Calu3 (cell line): ENCODE measurements at places on chromosomes 7 and 10. TPM values are rescaled to one million over a fixed set of nuclear protein-coding genes. Genes with fewer than 3 reads are reported as not detected.

ASAH2 gene
- 3.3 and 3.9 TPM in 2 replicates for total RNA-seq

PSD gene
- 0.34 and 0.35 TPM in 2 replicates for total RNA-seq

LIPF gene
- total RNA-seq: not detected in 2 replicates

FEZF1 gene
- 0.22 TPM in 1 of 2 replicates, not detected in the other for total RNA-seq

COL28A1 gene
- total RNA-seq: 1.3 and 3.2 TPM in 2 replicates

KCNMA1 gene
- 0.45 and 0.59 TPM in 2 replicates for total RNA-seq

TWIST1 gene
- 2.4 and 2.9 TPM in 2 replicates for total RNA-seq

MEST gene
- total RNA-seq: 62.6 and 76.1 TPM in 2 replicates

RBP3 gene
- not detected in 2 replicates for total RNA-seq

TAS2R38 gene
- total RNA-seq: 0.34 TPM in 1 of 2 replicates, not detected in the other

- DNase-seq: no peak
- H3K4me1 ChIP-seq: peaks cover 5% of the 10 kb centered on the region
- peaks cover 41% of the 10 kb centered on the region for H3K27me3 ChIP-seq
- H3K36me3 ChIP-seq: peaks cover 32% of the 10 kb centered on the region
- no peak overlapping the region for H3K4me3 ChIP-seq
Observed at GRCh38 chr10:21522631-21523406, 2.7 kb downstream of the SKIDA1 start.

DNA sequence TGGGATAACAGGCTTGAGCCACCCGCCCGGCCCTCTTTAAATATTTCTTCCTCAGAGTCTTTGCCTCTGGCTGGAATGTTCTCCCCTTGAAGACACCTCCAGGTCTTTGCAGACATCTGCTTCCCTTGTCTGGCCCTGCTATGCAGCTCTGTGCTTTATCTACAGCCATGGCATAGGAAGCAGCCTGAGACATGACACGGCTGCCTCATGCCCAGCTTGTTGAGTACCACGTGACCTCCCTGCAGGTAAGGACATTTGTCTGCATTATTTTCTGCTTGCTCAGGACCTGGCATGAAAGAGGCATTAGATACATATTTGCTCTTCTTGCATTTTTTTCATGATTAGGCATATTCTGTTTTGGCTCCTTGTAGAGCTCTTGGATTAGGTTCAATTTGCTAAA is 113.8 kb upstream of the KLF6 start:
- H3K4me1 ChIP-seq: peaks cover 62% of the 10 kb centered on the region
- DNase-seq: peak; percentile 58
- no peaks in the 10 kb centered on the region for H3K27me3 ChIP-seq
- H3K36me3 ChIP-seq: no peaks in the 10 kb centered on the region

DNA sequence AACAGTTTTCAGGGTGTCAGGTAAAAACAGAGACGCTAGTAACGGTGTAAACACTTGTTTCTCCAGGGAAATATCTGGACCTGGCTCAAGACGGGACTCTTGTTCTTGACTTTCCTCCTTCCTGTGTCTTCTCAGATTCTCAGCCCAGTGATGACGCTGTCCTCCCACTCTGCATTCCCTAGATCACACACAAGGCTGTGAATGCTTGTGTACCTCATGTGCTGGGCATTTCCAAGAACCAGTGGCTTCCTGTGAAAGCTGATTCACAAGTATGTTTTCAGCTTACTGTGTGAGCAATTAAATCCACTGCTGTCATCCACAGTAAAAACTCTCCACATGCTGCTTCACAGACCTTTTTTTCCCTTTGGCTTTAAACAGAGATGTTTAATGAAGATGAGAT is 193.8 kb upstream of the DPP6 start:
- peaks cover 5% of the 10 kb centered on the region for H3K36me3 ChIP-seq
- no peak overlapping the region for H3K4me3 ChIP-seq

DNA sequence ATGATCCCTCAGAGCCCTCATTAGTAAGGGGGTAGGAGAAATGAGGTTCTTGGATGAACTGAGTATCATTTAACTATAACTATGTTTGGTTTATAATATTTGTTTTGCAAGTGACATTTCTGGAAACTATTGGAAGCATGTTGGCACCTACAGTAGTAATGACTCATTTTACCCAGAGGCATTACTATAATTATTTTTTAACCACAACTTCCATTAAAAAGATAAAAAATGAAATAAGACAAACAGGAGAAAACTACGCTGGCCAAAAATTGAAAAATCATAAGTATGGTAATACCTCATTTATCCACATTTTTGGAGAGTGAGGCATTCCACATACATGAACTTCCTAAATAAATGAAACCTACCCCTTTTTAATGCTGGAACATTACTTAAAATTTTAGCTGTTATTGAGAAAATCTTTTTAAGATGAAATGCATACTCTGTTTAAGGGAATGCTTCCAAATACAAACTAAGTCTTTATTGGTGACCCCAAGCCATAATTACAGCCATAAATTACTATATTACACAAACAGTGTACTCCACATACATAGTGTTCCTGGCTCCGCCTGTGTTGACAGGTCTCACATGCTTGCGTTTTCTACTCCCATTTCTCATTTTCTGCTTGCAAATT is 84.6 kb upstream of the CAPZA2 start:
- peak overlapping the region; percentile 92 for H3K27ac ChIP-seq
- H3K4me1 ChIP-seq: peaks cover 88% of the 10 kb centered on the region
- no peaks in the 10 kb centered on the region for H3K27me3 ChIP-seq
- DNase-seq: no peak
- peak overlapping the region; percentile 20 for H3K4me3 ChIP-seq

- DNase-seq: no peak
- H3K27me3 ChIP-seq: peaks cover 46% of the 10 kb centered on the region
- no peaks in the 10 kb centered on the region for H3K4me1 ChIP-seq
- no peak overlapping the region for H3K27ac ChIP-seq
- H3K36me3 ChIP-seq: no peaks in the 10 kb centered on the region
- no peak overlapping the region for H3K4me3 ChIP-seq
Observed at GRCh38 chr7:35268953-35269352, 15.1 kb upstream of the TBX20 start.

- no peaks in the 10 kb centered on the region for H3K4me1 ChIP-seq
- no peak for DNase-seq
- peaks cover 8% of the 10 kb centered on the region for H3K27me3 ChIP-seq
Observed at GRCh38 chr7:100901921-100902332, 6.2 kb upstream of the ACHE start.

DNA sequence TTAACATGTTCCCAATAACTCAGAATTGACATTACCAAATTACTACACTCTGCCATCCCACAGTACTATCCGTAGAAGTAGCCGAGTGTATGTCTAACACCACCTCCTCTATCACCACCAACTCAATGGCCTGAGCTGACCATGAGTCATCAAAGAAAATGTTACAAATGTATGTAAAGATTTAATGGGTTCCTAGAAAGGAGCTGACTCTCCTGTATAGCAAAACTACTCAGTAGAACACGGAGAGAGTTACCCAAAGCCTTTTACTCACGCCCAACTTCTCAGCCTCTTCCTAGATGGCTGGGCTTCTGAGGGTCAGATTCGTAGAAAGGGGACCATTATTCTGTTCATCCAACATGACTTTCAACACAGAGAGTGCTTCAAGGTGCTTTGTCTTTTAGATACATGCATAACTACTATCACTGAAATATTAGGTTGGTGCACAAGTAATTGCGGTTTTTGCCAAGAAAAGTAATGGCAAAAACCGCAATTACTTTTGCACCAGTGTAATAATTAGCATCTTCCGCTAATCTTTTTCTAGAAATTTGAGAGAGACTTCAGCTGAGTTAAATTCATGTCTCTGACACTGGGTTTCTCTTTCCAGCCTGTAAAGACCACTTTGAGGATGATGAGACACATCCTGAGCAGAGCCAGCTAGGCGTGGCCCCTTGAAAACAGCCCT is 24.0 kb upstream of the NANOS1 start:
- no peak for DNase-seq
- peaks cover 11% of the 10 kb centered on the region for H3K4me1 ChIP-seq
- peaks cover 4% of the 10 kb centered on the region for H3K36me3 ChIP-seq
- H3K27me3 ChIP-seq: no peaks in the 10 kb centered on the region
- H3K4me3 ChIP-seq: no peak overlapping the region

DNA sequence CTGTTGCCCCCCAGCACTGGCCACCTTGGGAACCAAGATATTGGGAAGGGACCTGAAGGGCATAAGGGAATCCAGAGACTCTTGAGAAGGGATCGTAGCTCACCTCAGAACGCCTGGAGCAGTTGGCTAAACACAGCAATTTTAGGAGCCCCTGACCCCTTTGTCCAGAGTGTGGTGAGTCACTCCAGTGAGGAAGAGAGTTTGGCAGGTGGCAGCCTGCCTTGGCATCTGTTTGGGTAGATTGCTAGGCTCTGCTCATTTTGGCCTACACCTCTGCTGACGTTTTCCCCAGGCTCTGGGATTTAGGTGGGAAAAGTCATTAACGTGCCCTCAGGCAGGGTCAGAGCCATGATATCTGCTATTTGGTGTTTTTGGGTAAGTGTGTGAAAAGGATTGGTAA is 100.6 kb downstream of the GRB10 start:
- H3K4me3 ChIP-seq: no peak overlapping the region
- DNase-seq: no peak
- H3K27me3 ChIP-seq: no peaks in the 10 kb centered on the region
- H3K36me3 ChIP-seq: peaks cover 9% of the 10 kb centered on the region

- peaks cover 86% of the 10 kb centered on the region for H3K27me3 ChIP-seq
- H3K27ac ChIP-seq: no peak overlapping the region
- no peak for DNase-seq
- no peaks in the 10 kb centered on the region for H3K36me3 ChIP-seq
Observed at GRCh38 chr7:54672519-54672918, 86.5 kb downstream of the SEC61G start.

GRCh38 chr7:88057655-88058054 is 123.6 kb downstream of the ADAM22 start:
- DNase-seq: no peak
- H3K4me3 ChIP-seq: no peak overlapping the region
- H3K27me3 ChIP-seq: no peaks in the 10 kb centered on the region
- no peaks in the 10 kb centered on the region for H3K4me1 ChIP-seq
- H3K36me3 ChIP-seq: no peaks in the 10 kb centered on the region

GRCh38 chr10:77251297-77252013 is 386.2 kb downstream of the KCNMA1 start:
- no peaks in the 10 kb centered on the region for H3K36me3 ChIP-seq
- no peak overlapping the region for H3K27ac ChIP-seq
- DNase-seq: peak; percentile 62
- H3K4me3 ChIP-seq: no peak overlapping the region

DNA sequence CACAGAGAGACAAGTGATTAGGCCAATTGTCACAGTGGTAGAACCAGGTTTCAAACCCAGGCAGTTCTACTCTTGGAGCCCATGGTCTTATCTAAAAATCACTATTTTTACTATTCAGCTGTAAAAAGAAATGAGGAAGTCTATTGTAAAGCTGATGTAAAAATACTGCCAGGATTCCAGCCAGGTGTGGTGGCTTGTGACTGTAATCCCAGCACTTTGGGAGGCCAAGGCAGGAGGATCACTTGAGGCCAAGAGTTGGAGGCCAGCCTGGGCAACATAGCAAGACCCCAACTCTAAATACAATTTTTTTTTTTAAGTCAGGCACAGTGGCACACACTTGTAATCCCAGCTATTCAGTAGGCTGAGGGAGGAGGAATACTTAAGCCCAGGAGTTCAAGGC is 40.4 kb downstream of the HIP1 start:
- H3K27ac ChIP-seq: no peak overlapping the region
- H3K4me1 ChIP-seq: no peaks in the 10 kb centered on the region
- no peaks in the 10 kb centered on the region for H3K27me3 ChIP-seq
- H3K4me3 ChIP-seq: no peak overlapping the region

- peaks cover 43% of the 10 kb centered on the region for H3K4me1 ChIP-seq
- H3K36me3 ChIP-seq: peaks cover 9% of the 10 kb centered on the region
- no peak overlapping the region for H3K4me3 ChIP-seq
- no peaks in the 10 kb centered on the region for H3K27me3 ChIP-seq
Observed at GRCh38 chr7:29605671-29606070, 42.0 kb downstream of the PRR15 start.

DNA sequence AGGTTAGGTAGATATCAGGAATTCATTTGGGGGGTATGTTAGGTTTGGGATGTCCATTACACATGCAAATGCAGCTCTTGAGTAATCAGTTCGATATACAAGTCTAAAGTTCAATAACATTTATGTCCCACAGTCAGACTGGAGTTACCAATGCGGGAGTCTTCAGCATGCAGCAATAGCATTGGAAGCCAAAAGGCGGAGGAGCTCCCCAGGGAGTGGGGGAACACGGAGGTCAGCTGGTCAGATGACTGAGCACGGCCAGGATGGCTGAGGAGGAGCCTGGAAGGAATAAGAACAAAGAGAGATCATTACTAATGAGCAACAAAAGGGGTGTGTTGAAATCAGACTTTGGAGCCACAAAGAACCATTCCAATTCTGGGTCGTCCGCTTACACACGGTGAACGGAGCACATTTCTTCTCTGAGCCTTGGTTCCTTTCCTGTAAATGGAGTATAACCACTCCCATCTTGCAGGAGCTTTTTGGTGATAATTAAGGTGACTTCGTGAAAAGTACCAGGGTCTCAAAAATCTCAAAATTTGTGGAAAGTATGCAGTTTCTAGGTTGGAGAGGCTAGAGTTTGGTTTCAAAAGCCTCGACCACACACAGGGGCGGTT is 478 bp upstream of the ZNF22 start:
- H3K36me3 ChIP-seq: peaks cover 26% of the 10 kb centered on the region
- no peak for DNase-seq
- H3K27me3 ChIP-seq: peaks cover 13% of the 10 kb centered on the region
- peak overlapping the region; percentile 71 for H3K4me3 ChIP-seq

DNA sequence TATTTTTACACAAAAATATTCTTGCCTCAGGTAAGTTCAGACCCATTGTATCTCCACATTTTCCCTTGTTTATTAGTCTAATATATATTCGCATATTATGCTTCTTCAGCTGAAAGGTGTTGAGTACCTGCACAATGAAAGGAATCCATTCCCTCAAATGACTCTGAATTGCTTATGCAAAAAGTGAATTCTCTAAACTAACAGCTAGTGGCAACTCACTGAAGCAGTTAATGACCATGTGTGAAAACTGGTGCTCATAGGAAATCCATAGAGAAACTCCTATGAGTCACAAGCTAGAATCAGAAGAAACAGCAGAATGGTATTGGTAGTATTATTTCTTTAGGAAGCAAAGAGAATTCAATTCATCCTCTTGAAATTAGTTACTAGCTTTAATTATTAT is 33.5 kb upstream of the RNF148 start:
- H3K27ac ChIP-seq: no peak overlapping the region
- H3K27me3 ChIP-seq: no peaks in the 10 kb centered on the region
- no peaks in the 10 kb centered on the region for H3K36me3 ChIP-seq
- DNase-seq: no peak

- H3K27ac ChIP-seq: no peak overlapping the region
- DNase-seq: no peak
- no peaks in the 10 kb centered on the region for H3K27me3 ChIP-seq
- H3K4me1 ChIP-seq: no peaks in the 10 kb centered on the region
- peaks cover 5% of the 10 kb centered on the region for H3K36me3 ChIP-seq
Observed at GRCh38 chr7:51188987-51189386, 127.6 kb downstream of the COBL start.

DNA sequence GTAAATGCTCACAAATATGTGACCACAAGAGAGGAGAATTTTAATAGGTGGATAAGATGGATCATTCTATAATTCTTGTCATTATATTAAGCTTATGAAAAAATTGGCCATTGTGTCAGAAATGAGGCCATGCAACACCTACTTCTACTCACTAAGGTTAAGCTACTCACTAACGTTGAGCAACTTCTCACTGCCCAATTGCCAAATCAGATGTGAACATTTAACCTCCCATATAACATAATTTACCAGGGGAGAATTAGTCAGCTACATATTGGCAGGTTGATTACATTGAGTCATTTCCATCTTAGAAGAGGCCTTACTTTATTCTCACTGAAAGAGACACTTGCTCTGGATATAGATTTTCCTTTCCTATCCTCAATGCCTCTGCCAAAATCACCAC is 211.2 kb upstream of the DGKB start:
- DNase-seq: no peak
- H3K27me3 ChIP-seq: no peaks in the 10 kb centered on the region
- H3K27ac ChIP-seq: no peak overlapping the region
- H3K36me3 ChIP-seq: no peaks in the 10 kb centered on the region
- H3K4me3 ChIP-seq: no peak overlapping the region
